Cardiac muscle cell (in vitro differentiated cells and primary cell): ENCODE measurements at places on chromosomes 4 and X. TPM values are rescaled to one million over a fixed set of nuclear protein-coding genes. Genes with fewer than 3 reads are reported as not detected.

DNA sequence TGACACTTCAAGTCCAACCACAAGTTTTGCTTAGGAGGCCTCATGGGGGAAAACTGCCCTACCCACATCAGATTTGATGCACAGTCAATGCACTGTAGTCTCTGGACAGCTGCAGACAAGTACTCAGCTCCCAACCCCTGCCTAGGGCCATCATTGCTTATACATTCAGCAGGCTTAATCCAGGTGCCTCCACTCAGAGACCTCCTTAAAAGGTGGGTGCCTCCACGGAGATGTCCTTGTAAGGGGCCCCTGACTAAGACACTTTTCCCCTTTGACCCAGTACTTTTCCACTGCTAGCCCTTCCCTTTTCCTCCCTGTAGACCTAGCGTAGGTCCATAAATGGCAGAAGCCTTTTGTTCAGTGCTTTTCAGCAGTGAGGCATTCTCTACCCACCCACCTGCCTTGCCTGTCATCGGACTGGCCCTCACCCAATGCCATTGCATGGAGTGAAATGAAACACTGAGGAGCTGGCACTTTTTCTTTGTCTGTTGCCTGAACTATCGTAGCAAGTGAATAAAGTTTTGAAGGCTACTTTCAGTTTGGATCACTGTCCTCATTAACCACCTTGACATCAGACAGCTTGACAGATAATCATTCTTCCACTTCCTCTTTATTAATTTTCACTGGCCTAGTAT is 23.8 kb upstream of the PLK4 start:
- DNase-seq: peak; percentile 90

DNA sequence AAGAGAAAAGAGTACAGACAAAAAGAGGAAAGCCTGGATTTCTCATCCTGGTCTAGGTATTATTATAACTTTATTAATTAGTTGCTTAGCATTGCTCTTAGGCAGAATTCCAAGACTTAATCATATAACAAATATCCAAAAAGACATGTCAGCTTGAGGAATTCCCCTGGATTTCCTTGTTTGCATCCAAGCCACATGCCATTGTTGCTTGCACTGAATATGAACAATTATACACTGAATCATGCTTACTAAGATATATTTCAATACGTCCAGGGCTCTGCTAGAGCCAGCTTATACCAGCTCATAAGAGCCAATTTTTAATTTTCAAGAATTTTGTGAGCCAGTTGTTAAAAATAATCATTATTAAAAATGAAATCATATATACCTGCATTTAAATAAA is 5.5 kb upstream of the TLR10 start:
- no peak for DNase-seq

DNA sequence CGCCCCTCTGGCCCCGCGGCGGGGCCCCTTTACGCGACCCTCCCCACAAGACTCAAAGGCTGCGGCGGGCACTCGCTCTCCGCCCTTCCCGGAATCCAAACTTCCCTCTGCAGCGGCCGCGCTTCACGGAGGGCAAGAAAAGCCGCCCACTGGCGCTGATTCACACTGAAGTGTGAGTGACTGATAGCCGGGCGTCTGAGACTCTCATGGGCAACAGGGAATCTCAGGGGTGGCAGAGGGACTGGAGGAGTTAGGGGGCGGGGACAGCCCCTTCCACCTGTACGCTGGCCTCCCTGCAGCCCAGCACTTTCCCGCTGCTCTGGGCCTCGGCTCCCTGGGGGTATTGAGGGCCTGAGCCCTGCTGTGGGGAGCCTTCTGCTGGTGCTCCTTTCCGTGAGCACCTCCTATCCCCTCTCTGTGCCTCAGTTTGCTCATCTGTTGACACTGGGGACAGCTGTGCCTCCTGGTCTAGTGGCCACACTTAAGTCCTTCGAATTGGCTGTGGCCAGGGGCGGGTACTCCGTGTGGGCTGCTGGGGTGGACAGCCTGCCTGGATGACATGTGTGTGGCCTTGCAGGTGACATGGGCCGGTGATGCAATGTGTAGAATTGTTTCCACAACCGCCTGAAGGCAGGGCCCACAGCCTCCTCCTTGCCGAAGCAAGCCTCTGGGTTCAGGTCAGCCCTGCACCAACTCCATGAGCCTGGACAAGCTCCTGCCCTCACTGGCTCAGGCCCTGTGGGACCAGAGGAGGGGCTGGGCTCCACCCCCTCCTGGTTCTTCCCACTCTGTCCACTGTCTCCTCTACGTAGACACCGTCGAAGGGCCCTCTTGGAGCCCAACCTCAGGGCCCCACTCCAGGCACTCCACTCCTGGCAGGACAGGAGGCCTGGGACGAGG is 951 bp downstream of the SH3BP2 start:
- DNase-seq: peak; percentile 75

DNA sequence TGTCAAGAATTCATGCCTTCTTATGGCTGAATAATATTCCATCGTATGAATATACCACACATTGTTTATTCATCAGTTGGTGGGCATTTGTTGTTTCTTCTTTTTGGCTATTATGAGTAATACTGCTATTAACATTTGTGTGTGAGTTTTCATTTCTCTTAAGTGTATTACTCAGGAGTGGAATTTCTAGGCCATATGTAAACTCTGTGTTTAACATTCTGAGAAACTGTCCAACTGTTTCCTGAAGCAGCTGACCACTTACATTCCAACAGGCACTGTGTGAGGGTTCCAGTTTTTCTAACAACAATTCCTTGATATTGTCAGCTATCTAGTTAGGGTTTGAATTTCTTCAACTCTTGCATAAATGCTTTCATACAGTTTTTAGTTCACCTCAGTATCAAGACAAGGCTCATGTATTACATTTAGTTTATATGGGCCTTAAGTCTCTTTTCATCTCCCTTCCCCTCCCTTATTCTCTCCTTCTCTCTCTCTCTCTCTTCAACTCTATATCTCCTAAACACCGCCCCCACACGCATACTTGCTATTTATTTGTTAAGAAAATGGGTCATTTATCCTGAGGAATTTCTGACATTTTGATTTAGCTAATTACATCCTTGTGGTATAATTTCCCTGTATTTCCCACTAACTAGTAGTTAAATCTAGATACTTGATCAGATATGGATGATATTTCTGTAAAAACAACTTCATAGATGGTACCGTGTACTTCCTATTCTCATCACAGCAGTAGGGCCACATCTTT is 77.4 kb downstream of the WDR19 start:
- DNase-seq: no peak

DNA sequence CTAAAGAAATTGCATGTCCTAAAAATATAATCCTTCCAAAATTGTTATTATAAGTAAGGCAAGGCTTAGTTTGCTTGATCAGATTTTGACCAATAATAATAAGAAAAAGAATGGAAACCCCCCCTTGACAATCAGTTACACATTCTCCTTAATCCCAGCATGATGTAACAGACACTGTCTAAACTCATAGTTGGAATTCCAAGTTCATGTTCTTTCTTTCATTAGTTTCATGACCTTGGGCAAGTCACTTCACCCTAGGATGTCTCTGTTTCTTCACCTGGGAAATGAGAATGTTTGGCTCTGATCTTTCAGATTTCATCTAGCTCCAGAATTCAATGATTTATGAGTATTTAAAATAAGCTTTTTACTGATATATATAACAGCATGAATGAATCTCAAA is 64.8 kb downstream of the MAML3 start:
- DNase-seq: no peak

- DNase-seq: peak; percentile 60
Measured at GRCh38 chr4:15402146-15402545, 25.7 kb upstream of the C1QTNF7 start.

- DNase-seq: no peak
Measured at GRCh38 chr4:68132342-68132741, 2.7 kb upstream of the TMPRSS11F start.

- DNase-seq: no peak
Measured at GRCh38 chr4:175790083-175790482, 22.0 kb downstream of the GPM6A start.

DNA sequence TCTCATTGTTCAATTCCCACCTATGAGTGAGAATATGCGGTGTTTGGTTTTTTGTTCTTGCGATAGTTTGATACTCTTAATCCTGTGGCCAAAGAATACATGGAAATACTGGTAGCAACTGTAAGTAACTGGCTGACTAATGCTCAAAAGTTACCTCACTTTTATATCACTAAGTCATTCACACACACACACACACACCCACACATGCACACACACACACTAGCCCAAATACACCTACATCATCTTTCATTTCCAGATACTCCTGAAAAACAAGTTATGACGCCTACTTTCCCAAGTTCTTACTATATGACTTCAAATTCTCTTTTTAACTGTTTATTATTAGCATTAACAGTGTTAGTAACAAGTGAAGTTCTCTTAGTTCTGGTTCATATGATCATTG is 101.3 kb downstream of the DCHS2 start:
- no peak for DNase-seq

DNA sequence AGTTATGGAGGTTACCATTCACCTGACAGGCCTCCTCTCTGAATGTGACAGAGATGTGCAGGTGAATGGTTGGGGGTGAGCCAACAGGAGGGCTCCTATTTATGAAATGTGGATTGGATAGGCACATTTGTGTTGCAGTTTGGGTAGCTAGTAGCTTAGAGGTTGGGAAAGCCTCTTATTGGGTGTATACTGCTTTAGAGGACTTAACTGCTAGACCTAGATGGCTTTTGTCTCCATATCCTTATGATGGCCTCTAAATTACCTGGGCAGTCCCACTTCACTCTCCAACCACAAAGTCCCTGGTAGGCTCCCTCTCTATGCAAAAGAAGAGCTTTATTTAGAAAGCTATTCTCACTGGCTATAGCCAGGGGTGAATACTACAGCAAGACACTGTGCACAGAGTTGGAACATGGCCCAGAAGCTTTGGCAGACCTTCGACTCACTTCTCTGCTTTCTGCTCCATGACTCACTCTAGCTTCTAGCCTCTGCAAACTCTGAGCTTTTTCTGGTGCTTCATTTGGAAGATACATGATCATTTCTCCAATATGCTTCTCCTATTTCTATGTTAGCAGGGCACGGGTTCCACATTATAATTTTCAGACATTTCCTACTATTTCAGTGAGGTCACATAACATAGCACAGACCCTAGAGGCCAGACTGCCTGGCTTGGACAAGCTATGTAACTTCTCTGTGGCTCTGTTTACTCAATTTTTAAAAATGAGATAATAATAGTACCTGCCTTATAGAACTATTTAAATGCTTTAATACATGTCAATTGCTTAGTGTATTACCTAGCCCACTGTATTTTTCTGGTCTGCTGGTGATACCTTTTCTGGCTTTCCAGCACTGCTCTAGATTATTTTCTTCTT is 6.0 kb upstream of the VGLL1 start:
- DNase-seq: peak; percentile 91

- no peak for DNase-seq
Measured at GRCh38 chr4:182276210-182277109, 33.3 kb downstream of the TENM3 start.

DNA sequence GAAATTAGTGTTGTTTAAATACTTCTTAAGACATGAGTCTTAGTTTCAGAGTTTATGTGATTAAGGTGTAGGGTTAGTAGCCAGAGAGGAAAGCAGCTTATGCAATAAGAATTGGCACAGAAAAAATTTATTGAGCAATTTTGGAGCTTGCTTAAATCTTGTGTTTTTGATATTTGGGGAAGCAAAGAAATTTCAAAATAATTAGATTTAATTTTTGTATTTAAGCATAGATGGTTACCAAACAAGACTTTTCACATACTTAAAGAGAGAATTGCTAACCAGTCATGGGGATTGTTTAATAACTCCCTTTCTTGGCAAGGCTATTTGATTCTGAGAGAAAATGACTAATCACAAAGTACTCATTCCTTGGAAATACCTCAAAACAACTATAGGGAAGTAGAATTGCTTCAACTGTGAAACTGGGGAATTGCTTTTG is 202.0 kb upstream of the GRID2 start:
- DNase-seq: no peak

PITX2 gene
- polyA plus RNA-seq: 0.77 and 7.0 TPM in 2 replicates

PPP1R2C gene
- polyA plus RNA-seq: not detected in 2 replicates

TMSB15A gene
- polyA plus RNA-seq: 36.7 and 72.9 TPM in 2 replicates

PWWP3B gene
- polyA plus RNA-seq: 19.2 and 26.0 TPM in 2 replicates

OCRL gene
- polyA plus RNA-seq: 6.3 and 10.7 TPM in 2 replicates
